ENCODE measurements at places on chromosomes 5 and 9.

DNA sequence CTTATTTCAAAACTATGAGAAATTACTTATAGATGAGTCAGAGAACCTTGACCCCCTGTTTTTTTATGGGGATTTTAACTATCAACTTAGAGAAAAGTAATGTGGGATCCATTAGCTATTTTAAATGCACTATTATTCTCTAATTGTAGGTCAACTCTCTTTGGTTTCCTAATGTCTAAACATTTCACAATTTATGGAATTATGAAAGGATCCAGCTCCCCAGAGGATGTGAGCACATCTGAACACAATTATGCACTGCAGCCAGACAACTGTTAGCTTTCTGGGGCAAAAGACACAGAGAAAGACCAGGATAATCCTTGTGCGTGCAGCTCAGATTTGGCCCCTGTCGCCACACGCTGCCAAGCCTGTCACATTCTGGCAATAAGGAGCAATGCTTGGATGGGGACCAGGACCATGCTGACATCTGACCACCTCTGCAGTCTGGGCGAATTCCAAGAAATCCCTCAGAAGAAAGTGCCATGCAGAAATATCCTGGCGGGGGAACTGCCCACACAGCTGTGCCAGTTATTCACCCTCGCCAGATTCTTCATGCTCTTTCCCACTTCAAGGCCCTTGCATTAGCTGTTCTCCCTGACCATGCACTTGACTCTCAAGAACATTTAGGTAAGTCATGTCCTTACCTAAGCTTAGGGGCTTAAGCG lies 22.2 kb upstream of the CMBL start:
- no peak for DNase-seq

DNA sequence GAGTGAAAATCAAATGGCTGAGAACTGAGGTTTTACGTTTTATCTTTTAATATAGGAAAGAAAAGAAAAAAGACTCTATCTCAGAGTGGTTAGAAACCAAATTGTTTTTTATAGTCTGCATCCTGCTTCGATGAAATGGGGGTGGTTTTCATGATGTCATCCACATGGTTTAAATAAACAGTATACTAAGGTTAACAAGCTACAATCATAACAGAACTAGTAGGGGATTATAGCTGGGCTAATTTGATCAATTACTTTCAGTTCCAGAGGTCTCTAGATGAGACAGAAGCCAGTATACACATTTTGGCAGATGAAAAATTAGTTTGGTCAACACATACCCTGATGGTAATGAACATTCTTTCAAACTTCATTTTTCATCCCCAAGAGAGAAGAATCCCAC lies 106.3 kb upstream of the SNX2 start:
- no peak for DNase-seq

- no peak for DNase-seq
These were observed 254.7 kb upstream of the RGMB start for GRCh38 chr5:98518754-98519153.

- no peak for DNase-seq
These were observed 82.6 kb upstream of the EQTN start for GRCh38 chr9:27379311-27380251.

GRCh38 chr5:144567421-144567780 lies 396.7 kb downstream of the KCTD16 start:
- DNase-seq = no peak

- no peak for DNase-seq
These were observed 208.2 kb downstream of the SEC61B start for GRCh38 chr9:99430301-99430700.

DNA sequence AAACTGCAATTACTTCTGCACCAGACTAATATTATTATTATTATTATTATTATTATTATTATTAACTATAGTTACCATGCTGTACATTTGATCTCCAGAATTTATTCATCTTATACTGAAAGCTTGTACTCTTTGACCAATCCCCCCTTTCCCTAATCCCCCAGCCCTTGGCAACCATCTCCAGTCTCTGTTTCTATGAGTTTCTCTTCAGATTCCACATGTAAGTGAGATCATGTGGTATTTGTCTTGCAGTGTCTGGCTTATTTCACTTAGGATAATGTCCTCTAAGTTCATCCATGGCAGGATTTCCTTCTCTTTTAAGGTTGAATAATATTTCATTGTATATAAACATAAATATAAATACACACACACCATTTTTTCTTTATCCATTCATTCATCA lies 287.0 kb upstream of the DAB2 start:
- DNase-seq = no peak

DNA sequence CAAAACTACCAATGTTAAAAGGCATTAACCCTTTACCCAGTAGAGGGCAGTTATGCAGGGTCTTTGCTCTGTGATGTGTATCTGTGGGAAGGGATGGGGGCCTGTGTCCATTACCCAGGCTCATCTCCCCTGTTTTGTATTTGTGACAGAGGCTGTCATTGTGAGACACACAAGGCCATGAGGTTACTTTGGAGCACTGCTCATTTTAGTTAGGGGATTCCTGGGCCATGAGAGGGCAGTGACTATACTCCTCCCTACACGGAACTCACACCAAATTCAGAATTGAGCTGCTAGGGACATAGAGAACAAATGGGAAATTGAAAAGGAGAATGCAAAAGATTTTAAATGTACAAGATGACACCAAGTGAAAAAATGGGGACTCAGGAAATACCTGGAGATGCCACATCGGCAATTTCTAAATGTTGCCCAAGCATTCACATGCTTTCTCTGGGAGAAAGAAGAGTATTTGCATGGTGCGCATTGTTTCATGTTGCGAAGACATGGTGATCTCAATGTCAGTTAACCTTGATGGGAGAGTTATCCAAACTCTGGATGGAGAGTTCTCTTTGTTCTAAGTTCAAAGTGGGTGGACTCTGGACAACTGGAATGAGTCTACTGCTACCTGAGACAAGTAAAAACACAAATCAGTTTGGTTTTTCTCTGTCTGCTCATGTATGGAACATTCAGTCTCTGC lies 32.5 kb downstream of the C9orf152 start:
- DNase-seq = no peak

- DNase-seq = no peak
These were observed 3.7 kb downstream of the TUBB4B start for GRCh38 chr9:137244486-137245449.

- no peak for DNase-seq
These were observed 399.2 kb upstream of the KLF4 start for GRCh38 chr9:107888773-107889227.

DNA sequence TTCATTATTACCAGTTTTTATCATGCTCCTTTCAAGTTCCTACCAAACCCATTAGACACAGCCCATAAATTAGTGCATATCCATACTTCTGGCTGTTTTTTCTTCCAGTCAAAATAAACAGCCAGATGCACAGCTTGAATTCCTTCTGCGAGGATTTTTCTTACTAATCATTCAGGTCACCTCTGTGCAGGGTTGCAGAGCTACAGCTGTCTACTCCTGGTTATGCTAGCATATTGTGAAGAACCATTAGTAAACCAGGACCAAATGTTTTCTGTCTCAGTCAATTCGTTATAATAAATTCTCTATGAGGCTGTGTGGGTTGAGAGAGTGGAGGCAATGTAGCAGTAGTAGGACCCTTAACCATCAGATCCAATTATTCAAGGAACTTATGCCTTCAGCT lies 8.1 kb upstream of the MINAR2 start:
- DNase-seq = no peak

DNA sequence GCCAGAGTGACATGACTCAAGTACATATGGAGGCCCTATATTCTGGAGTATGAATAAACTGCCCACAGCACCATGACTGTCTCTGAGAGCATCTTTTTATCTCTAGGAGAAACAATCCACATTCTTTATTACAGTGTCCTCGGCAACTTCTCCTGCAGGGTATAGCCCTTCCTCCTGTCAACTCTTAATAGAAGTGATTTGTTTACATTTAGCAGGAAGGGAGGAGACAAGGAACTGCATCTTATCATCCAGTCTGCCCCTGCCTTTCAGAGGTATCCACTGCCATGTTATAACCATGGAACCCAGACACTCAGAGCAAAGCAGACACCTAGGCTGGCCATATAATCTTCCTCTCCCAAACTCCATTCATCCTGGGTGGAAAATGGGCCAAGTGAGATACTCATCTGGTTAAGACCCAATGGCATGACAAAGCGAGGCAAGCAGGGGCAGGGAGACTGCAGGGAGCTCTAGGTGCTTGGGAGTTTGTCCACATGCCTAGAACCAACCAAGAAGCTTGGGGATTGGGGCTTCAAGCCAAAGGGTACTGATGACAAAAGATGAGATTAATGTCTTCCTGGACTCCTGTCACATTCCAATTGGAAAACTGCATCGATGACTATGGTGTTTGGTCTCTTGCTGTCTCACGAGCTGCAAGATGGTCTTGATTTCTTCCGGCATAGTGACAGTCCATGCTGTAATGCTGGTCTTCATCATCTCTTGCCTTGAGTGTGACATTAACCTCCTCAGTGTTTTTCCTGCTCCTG lies 620.5 kb upstream of the KLF4 start:
- DNase-seq = no peak

DNA sequence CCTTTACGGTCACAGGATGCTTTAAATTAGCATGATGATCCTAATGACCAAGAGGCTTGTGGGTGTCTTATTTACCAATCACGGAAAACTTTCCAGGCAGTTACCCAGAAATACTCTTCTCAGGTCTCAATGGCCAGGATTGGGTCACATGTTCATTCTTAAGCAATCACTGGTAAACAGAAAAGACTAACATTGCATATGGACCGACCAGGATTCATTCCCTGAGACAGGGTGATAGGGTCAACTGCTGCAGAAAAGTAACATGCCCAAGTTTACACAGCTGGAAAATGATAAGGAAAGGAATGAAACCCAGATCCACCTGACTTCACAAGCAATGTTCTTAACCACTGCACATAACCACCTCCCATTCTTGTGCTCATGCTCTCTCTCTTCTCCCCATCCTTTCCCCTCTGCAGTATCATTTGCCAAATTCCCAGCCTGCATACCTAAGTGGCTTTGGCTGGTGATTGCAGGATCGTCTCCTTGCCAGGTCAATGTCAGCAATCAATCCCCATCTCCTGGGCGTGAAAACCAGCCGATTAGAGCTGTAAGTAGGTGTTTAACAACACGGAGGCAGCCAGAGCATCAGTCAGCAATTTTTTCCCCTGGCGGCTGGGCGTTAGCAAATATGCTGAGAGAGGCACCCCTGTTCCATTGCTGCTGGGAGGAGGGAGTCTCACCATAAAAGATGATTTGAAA lies 219.4 kb downstream of the NMUR2 start:
- no peak for DNase-seq

DNA sequence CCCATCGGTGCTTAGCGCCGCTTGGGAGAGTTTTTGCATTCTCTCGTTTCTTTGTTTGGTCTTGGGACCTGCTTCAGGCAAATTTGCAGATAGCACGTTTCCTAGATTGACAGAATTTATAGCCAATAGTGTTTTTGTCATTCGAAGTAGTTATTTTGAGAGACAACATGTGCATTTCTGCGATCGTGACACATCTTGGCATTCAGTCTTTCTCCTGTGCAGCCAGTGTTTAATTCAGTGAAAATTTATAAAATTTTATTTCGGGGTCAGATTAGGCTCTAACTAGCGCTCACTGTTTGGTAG lies 830 bp downstream of the PRRC1 start:
- DNase-seq = no peak

DNA sequence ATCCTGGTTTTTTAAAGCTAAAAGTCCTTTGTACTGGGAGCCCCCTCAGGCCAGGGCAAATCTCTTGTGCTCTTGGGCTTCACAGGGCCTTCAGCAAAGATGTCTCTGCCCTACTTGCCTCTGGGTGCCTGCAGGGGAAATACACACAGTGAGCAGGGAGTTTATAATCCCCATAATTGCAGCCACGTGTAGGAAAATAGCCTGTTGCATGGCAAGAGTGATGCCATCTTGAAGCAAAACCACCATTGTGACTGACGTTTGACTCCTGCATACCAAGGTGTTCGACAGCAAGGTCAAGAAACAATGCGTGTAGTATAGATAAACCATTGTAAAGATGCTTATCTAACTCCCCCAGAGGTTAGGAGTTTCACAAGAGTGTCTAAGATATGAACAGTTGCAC lies 11.4 kb upstream of the IL3 start:
- DNase-seq = no peak

GRCh38 chr9:135478829-135479468 lies 633 bp upstream of the PPP1R26 start:
- DNase-seq = no peak

GRCh38 chr5:84682531-84682930 lies 297.9 kb upstream of the EDIL3 start:
- DNase-seq = no peak

- DNase-seq = no peak
These were observed 6.1 kb upstream of the PRR16 start for GRCh38 chr5:120457839-120458507.

- no peak for DNase-seq
These were observed 23.5 kb downstream of the KCTD16 start for GRCh38 chr5:144194144-144194543.

DNA sequence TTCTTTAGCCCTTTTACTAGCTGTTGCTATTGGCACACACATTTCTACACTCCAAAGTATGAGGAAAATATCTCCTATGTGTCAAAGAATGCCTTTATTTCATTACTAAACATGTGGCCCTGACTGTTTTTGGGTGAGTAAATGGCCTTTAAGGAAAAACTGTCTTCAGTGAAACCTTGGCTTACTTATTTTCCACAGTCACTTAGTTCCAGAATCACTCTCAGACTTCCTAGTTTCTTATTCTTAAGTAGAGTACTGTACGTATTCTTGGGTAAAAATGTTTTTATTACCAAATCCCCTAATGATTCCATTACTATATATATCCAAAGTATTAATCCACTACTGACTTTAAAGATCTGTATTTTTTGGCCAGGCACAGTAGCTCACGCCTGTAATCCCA lies 27.5 kb downstream of the ERP44 start:
- no peak for DNase-seq

GRCh38 chr5:29367176-29367833 lies 1826.2 kb upstream of the CDH6 start:
- no peak for DNase-seq

DNA sequence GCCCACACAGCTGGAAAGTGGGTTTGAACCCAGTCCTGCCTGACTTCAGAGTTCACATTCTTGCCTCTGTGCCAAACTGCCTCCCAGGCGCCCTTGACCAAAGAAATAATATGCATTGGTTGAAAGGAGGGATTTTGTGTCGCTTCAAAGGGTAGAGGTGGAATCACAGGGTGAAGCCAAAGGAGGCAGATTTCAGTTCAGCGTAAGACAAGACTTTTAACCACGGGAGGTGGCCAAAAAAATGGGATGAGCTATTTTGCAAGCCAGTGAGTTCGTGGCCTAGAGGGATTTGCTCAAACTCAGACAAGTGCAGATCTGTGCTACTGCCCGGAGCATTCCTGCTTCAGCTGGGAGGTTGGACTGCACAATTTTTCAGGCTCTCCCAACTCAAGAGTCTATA lies 57.6 kb upstream of the RANBP3L start:
- no peak for DNase-seq

- DNase-seq = no peak
These were observed 283.6 kb upstream of the PRDM9 start for GRCh38 chr5:23223846-23224245.

DNA sequence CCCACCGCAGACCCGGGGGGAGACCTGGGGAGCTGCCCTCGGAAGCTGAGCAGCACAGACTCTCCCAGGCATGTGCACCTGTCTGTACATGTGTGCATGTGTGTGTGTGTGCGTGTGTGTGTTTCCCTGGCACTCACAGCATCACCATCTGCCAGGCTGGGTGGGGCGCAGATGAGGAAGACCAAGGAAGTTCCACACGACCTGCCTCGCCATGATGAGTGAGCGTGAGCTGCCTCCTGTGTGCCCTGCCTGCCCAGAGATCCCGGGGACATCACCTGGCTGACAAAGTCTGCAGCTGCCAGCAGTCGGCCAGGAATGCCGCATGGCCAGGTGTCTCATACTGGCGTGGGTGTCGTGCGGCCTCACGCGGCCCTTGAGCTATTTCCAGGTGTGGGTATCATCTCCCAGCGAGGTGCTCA lies 4.0 kb upstream of the GPSM1 start:
- no peak for DNase-seq

Data from stimulated activated CD4-positive, alpha-beta T cell treated with anti-CD3 and anti-CD28 coated beads, Interleukin-12 subunit alpha, Interleukin-12 subunit beta, amount 100 ng/mL, for 24 hours (primary cell).